IPS DF 19.7 (cell line): ENCODE measurements at places on chromosomes 13 and 19.

DNA sequence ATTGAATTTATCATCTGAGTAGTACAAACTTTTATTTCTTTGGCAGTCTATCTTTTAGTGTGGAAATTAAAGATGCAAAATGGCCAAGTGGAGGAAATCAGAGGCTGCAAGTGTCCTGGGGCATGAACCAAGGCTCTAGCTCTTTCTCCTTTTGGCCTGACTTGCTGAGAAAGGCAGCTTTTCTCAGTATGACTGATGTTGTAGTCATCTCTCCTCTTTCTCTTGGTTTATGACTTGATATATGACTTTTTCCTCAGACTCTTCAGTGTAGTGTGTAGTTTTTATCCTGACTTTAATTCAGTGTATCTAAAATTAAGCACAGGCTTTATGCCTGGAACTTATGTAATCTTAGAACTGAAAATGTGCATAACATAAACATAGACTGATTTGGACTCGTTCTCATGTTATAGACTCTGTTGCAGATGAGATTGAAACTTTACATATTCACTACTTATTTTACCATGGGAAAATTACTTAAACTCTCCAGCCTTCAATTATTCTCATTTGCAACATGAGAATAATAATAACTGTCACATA is 65.7 kb downstream of the SLITRK5 start:
- no peak for DNase-seq

DNA sequence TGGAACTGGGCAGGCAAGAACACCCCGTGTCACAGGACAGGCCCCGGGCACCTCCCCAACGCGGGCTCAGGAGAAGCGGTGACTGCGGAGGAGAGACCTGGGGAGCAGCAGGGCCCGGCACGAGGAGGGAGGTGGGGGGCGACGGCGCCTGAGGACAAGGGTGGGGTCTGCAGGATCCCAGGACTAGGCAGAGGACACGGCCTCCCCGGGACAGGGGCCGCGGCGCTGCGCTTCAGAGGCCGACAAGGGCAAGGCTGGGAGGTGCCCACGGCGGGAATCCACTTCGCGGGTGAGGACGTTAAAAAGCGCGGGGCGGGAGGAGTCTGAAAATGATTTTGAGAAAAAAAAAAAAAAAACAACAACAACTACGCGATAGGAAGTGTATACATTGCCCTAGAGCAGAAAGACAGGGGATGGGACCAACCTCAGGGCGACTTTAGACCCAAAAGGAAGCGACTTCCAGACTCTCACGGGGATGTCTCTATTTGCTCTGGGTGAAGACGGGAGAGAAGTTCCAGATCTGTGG is 44.9 kb downstream of the ZNF611 start:
- DNase-seq = no peak

GRCh38 chr13:19152403-19152802 is 29.2 kb downstream of the TUBA3C start:
- DNase-seq = no peak

GRCh38 chr13:106373989-106374572 is 161.4 kb downstream of the EFNB2 start:
- DNase-seq = no peak

- peak; percentile 88 for DNase-seq
Measured at GRCh38 chr13:109274188-109274821, 512.1 kb downstream of the IRS2 start.

DNA sequence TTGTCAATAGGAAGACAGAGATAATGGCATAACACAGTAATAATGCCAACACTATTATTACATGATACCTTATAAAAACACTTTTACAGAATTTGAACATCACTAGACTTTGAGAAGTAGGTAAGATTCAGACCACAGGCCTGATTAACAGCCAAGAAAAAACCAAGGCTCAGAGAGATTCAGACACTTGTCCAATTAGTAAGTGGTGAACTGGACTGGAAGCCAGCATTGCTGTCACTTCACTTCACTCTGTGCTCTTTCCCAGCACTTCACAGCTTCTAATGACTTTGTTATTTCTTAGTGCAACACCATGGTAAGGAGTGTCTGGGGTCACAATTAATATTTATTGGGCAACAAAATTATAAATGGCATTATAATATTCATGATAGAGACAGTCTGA is 91.9 kb downstream of the TRPC4 start:
- no peak for DNase-seq

DNA sequence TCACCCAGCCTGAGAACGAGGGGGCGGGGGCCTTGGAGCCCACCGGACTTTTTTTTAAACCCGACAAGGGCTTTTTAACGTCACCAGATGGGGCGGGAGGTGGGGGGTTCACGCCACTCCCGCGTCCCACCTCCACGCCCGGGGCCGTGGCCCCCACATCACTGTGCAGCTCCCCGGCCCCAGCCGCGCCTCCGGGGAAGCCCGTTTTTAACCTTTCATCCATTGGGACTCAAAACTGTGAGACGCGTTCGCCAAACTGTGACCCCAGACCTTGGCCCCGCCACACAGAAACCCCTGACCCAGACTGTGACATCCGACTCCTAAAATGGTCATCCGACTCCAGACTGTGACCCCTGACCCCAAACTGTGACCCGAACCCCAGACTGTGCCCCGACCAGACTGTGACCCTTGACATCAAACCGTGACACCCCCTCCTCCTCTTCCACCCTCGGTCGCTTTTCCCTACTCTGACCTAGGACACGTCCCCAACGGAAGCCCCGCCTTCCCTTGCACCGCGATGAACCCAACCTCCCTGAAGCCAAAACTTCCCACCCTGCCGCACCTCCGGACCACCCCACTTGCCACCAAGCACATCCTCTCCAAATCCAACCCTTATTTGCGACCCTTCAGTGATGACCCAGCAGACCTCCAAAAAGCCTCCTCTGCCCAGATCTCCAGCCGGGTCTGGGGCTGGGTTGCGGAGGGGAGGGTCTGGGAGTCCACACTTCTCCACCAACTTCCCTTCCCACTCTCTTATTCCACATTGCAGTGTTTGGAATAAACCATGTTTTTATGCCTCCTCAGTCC is 1.5 kb upstream of the GRWD1 start:
- no peak for DNase-seq

DNA sequence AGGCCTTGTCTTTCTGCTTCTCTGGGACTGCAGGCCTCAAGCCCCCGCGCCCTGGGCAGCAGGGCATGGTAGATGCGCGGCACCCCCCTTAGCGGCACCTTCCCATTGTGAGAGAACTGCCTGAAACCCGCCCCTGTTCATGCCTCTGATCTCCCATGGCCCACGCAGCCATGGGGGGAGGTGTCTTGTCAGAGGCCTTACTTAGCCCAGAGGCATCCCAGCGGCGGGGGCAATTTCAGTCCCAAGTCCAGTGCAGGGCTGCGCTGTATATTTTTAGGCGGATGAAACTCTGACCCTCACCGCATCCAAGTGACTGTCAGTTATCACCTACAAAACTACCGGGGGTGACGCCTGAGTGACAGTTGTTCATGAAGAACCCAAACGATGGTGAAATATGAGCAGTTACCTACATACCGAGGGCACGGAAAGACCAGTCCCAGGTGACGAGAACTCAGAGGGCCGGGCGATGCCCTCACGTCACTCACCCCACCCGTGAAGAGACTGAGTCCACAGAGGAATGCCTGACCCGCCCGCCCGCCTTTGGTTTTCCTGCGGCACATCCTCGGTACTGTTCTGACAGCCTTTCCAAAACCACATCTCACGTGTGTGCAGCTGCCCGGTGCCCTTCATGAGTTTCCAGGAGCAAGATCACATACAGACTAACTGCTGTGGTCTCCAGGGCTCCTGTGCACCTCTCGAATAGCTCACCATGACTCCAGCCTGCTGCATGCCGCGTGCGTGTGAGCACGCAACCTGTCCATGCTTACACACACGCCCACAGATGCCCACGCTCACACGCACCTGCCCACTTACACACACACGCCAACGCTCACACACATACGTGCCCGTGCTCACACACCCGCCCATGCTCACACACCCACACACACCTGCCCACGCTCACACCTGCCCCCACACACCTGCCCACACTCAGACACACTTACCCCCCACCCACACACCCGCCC is 14.4 kb downstream of the IL17D start:
- no peak for DNase-seq

- DNase-seq = no peak
Measured at GRCh38 chr13:24539500-24540165, 27.1 kb upstream of the PARP4 start.

DNA sequence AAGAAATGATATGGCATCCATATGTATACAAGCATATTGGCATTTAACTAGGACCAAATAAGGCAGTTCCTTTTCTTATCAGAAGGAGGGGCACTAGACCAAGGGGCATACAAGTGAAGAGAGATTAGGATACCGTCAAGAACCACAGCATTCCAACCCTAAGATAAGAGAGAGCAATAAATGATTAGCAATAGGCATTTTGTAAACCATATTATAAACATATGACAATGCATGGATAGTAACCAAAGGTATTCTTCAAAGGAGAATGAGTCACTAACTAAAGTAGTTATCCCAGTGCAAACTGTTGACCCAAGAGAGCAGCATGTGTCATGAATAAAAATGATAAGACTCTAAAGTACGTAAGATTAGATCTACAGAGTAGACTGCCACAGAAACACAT is 500.9 kb upstream of the HTR2A start:
- DNase-seq = no peak

GRCh38 chr19:54408456-54409026 is 6.7 kb upstream of the TTYH1 start:
- DNase-seq = no peak

DNA sequence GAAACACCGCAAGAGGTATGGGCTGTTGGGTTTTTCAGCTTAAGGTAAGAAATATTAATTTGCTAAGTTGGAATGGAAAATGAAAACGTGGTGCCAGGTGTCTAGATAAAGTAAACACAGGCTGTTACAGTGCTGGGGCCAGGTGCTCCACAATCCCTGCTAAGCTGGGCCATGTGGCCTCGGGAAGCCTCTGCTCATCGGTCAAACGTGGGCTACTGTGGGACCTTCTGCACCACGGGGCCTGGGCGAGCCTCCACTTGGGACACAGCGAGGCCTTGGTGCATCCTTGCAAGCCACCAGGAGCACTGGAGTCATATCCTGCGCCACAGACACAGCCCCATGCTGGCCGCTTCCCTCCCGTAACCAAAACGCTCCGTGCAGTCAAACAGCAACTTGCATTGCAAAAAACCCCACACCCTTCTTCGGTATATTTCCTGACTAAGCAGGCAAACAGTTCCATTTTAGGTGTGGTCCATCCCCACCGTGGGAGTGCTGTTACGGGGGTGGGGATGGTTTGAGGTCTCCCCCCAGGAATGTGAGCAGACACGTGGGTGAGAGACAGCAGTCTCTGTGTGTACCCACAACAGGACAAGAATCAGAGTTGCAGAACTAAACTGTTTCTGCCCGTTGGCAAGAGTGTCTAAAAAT is 96.3 kb upstream of the SOX1 start:
- no peak for DNase-seq

DNA sequence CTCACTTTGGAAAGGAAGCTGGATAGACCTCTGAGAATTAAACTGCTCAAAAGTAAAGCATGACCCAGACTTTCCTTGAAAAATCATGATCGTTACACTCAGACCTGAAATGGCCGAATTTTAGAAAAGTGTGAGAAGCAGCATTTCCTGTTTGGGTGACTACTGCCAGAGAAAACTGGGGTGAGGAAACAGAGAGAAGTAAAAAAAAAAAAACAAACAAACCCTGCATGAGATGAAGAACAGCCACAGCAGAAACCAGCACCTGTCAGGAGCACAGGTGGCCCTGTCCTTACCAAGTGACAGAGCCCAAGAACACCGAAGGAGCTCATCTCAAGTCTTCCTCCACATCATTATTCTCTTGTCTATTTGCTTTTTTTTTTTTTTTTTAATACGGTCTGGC is 12.0 kb upstream of the ADPRHL1 start:
- DNase-seq = no peak

DNA sequence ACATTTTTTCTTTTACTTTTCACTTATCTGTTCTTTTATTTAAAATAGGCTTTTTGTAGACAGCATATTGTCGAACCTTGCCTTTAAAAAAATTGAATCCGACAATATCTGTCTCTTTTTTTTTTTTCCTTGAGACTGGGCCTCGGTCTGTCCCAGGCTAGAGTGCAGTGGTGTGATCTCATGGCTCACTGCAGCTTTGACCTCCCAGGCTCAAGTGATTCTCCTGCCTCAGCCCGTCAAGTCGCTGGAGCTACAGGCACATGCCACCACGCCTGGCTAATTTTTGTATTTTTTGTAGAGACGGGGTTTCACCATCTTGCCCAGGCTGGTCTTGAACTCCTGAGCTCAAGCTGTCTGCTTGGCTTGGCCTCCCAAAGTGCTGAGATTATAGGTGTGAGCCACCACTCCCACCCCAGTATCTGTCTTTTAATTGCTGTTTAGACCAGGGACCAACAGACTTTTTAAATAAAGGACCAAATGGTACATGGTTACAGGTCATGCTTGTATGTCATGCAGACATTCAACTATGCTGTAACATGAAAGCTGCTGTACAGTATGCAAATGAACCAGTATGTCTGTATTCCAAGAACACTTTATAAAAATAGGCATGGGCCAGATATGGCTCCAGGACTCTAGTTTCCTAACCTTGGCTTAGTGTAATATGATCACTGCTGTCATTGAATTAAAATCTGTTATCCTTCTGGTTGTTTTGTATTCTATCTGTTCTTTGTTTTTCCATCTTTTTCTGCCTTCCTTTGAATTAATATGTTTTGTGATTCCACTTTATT is 80.3 kb downstream of the GJA3 start:
- DNase-seq = no peak

GRCh38 chr19:695352-695949 is at the start of gene PRSS57:
Gene PRSS57 (minus strand): TSS chr19:695452. CDS start chr19:695430, 22 bp downstream.
- DNase-seq = no peak

GRCh38 chr13:48851707-48852106 is 124.0 kb upstream of the FNDC3A start:
- no peak for DNase-seq

DNA sequence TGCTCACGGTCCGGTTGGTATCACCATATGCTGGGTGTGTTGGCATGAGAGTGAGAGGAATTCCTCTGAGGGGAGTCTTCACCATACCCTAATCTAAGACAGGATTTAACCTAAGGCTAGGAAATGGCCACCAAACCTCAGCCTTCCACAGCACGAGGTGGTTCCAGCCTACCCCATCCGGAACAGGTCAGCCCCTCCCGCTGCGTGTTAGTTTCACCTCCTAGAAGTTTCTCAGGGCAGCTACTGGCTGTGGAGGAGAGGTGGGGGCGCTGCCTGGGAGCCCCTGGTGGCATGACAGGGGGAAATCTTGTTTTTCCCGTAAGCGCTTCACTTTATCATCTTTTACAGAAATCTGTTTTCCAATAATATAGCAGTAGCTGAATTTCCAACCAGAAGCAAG is 55.1 kb downstream of the RGCC start:
- no peak for DNase-seq

DNA sequence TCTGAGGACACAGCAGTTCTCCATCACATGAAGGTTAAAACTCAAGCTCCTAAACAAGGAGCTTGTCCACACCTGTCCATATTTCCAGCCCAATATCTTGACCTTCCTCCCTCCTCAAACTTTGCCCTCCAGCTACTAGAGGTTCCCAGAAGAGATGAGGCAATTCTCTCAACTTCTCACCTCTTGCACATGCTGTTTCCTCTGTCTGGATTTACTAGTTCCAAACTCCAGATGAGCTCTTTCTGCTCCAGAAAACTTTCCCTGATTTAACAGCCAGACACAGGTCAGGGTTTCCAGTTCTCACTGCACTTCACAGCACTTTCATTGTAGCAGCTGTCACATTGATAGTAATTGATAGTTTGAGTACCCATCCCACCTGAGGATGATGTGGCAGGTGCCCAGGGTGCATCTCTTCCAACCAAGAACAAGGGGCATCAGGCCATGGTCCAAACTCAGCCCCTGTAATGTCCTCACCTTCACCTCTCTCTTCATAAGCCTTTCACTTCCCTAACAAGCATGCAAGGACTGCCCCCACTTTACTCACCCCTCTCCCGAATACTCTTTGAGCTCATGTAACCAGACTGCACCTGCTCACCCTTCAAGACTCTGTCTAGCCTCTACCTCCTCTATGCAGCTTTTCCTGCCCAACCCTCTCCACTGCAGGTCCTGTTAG is 3.0 kb upstream of the WDFY2 start:
- DNase-seq = no peak
